ENCODE measurements at places on chromosomes 6 and 20.

DNA sequence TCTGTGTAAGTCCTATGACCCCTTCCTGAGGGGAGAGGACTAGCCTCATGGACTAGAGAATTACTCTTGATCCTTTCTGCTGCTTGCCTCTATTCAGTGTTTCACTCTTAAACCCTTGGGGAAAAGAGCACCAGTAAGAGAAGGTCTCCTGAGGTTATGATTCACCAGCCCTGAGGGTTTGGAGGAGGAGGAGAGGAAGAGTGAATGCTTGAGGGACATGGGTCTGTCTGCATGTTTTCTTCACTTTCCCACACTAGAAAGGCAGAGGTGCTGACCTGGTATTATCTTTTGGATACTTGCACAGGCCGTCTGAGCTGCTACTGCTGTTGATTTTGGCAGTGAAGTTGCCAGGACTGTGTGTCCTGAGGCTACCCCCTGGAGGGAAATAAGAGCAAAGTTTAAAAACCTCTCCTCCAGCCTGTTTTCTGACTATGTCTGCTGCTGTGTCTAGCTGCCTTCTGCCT, 78.3 kb downstream of the CD109 start:
- peak; percentile 86 for DNase-seq

DNA sequence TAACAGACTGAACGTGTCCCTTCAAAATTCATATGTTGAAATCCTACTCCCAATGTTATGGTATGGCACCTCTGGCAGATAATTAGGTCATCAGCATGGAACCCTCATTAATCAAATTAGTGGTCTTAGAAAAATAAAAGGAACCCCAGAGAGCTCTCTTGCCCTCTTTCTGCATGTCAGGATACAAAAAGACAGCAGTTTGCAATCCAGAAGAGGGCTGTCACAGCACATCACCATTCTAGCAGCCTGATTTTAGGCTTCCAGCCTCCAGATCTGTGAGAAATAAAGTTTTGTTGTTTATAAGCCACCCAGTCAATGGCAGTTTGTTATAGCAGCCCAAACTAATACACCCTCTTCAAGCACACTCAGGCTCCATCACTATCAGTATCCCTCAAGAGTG, 292.9 kb downstream of the TRDN start:
- no peak for DNase-seq

DNA sequence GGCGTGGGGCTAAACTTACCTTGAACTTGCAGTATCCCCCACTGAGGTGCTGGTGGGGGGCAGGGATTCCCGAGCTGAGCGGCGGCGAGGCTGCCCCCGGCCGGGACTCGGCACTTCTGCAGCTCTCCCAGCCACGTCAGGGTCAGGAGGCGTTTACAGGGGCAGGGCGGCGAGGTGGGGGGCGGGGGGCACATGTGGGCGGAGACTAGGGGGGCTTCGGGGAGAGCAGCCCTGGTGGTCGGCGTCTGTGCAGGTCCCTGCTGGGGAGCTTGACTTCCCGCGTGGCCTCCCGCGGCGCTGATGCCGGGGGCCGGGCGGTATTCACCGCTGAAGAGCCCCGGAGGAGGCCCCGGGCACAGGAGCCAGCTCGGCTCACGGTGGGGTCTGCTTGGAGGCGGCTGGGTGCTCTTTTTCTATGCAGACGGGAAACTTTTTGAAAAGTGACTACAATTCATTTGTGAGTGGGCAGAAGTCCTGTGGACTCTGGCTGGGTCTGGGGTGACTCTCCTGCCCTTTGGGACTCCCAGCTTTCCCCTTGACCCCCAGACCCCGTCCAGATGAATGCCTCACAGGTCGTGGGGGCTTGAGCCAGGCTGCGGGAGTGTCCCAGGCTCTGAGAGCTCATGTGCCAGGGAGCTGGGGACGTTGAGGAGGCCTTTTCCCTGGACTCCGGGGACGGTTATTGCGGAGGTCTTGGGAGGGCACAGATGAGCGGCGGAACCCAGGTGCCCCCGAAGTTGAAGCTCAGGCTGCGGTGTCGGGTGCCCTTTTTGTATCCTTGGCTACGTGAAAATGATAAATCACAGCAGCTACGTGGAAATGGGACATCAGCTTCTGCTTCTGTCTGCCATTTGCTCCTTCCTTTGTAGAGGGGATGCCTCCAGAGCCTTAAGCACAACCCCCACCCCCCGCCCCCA, 75.9 kb upstream of the GATA5 start:
- DNase-seq, result no peak

DNA sequence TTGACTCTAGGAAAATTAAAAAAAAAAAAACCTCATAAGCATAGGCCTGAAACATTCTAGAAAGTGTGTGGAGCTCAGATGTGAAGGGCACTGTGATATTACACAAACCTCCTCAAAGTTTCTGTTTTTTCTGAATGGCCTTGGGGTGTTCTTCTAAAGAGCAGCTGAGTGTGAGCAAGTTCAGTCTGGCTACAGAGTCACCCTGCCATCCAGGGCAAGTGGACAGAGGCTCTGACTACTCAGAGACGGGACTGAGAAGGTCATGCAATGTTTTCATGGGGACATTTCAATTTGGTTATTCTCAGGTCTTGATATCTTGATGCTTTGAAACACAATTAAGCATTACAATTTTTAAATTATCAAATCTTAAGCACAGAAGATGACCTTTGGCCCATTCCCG, 36.6 kb upstream of the SSTR4 start:
- no peak for DNase-seq

DNA sequence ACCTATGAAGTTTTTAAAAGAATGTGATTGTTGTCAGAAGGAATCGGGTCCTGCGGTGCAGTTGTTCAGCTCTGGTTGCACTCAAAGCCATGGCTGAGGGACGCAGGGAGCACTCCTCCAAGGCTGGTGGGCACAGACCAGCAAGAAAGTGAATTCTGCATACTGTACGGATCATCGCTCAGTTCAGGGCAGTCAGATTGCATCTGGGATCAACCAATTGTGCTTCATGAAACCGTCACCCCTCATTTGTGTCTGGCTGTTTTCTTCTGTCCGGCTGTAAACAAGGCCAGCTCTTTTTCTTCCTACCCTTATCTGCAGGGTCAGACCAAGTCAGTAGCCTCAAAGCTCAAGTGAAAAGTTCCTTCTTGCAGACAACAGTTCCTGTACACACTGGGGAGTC, 478.3 kb downstream of the TFAP2A start:
- DNase-seq, result no peak

DNA sequence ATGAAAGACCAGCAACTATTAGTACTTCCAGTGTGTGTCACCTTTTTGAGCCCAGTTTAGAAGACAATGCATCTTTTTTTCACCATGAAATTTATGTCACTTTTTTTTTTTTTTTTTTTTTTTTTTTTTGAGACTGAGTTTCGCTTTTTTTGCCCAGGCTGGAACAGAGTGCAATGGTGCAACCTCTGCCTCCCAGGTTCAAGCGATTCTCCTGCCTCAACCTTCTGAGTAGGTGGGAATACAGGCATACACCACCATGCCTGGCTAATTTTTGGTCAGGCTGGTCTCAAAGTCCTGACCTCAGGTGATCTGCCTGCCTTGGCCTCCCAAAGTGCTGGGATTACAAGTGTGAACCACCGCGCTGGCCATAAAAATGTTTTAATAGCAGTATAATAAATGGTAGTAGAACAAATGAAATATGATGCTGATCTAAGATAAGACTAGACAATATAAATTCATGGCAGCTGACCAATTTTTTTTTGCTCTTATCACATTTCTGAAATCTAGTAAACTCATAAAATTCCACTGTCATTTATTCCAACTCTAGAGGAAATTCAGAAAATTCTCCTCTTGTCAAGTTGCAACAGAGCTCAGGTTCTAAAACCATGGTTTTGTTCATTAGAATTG, 21.3 kb downstream of the NHSL1 start:
- DNase-seq, result no peak

- no peak for DNase-seq
These were observed 496.8 kb upstream of the CITED2 start for GRCh38 chr6:139871165-139871710.

Data from T1000 (cell line).